Progenitor cell of endocrine pancreas (in vitro differentiated cells): ENCODE measurements at places on chromosomes 16 and 17.

DNA sequence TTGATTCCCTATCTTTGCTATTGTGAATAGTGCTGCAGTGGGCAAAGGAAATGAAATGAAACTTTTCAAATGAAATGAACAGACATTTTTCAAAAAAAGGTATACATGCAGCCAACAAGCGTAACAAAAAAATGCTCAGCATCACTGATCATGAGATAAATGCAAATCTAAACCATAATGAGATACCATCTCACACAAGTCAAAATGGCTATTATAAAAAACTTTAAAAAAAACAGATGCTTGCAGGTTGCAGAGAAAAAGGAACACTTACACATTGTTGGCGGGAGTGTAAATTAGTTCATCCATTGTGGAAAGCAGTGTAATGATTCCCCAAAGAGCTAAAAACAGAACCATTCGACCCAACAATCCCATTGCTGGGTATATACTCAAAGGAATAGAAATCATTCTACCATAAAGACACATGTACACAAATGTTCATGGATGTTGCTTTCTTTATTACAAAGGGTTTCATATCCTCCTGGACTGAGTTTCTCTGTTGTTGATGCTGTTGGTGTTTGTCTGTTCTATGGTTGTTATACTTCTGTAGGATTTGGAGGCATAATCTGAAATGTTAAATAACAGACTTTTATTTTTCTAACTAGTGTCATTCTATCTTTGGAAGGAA lies 99.3 kb upstream of the SOX9 start:
- no peak for DNase-seq

DNA sequence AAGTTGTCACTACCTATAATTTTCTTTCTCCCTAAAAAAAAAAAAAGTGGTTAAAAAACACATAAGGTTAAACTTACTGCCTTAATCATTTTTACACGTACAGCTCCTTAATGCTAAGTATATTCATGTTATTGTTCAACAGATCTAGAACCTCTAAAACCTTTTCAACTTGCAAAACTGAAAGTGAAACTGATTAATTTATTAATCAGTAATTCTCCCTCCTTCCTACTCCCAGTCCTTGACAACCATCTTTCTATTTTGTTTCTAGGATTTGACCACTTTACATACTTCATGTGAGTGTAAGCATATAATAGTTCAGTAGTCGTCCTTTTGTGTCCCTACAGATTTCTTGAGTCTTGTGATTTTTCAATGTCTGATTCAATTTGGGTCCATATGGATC lies 251.4 kb upstream of the KIF2B start:
- no peak for DNase-seq

- DNase-seq, result peak; percentile 45
Measured at GRCh38 chr17:48492401-48493298, 38.2 kb downstream of the HOXB1 start.

- no peak for DNase-seq
Measured at GRCh38 chr17:43845766-43846165, 1.2 kb upstream of the CD300LG start.

DNA sequence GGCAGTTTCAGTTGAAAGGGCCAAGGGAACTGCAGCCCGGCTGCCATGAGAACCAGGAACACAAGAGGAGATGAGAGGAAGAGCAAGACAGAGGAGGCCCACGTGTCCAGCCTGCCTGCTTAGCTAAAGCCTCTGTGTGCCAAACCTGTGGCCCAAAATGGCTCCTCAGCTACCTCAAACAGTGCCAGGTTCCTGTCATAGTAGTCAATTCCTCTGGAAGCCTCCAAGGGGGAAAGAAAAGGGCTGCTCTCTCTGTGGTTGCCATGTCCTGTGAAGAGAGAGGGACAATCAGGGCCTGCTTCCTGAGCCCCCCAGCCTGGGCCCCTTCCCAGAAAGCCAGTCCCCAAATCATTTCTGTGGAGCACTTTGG lies 5.2 kb downstream of the SLC12A4 start:
- no peak for DNase-seq

DNA sequence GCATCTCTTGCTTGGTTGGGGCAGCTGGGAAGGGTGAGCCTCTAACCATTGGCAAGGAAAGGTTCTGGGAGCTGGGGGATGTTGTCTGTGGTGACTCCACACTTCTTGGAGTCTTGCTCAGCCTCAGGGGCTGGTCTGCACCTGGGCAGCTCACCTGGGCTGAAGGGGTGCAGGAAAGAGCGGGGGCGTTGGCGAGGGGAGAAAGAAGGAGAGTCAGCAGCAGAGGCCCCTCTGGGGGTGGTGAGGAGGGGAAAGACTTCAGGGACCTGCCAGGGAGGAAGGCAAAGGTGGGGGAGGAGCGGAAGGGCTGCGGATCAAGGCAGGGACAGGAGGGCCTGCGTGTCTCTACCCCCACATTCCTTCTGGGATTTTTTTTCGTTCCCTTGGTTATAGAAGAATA lies 47.7 kb downstream of the CCDC42 start:
- DNase-seq, result peak; percentile 28

- no peak for DNase-seq
Measured at GRCh38 chr16:70444249-70445063, 5.6 kb upstream of the ST3GAL2 start.

- no peak for DNase-seq
Measured at GRCh38 chr17:41793784-41794539, 7.5 kb upstream of the JUP start.

DNA sequence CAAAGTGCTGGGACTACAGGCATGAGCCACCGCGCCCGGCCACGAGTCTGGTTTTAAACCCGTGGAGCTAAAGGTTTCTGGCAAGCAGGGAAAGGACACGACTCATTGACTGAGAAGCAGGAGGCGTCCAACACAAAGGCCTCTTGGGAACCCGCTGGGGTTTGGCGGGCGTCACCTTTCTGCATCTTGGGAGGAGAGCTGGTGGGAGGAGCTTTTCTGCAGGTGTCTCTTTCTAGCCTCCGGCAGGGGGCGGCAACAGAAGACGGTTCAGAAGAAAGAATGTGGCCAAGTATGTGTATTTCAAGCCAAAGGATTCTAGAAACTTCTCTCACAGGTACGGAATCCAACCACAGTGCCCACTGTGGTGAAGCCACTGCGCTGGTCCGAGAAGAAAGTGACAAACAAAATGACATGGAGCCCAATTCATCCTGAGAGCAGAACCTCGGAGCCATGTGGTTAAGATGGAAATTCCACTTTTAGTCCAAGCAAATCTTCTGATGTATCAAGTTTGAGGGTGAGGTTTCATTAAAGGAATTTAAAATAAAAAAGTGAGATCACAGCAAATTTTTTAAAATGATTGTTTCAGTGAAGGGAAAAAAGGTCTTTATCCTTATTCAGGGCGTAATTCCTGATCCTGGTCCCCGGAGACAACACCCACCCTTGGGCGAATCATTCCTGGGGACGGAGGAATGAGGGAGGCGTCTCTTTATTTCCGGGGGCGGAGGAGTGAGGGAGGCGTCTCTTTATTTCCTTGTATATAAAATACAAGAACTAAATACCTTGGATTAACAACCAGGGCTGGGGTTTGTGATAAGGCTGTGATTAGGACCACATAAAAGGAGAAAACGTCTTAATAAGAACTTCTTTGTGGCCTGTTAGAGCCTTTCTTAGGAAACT lies 97.6 kb downstream of the MRM3 start:
- DNase-seq, result peak; percentile 19

GRCh38 chr17:50514936-50515702 lies 6.9 kb downstream of the MYCBPAP start:
- DNase-seq, result no peak

DNA sequence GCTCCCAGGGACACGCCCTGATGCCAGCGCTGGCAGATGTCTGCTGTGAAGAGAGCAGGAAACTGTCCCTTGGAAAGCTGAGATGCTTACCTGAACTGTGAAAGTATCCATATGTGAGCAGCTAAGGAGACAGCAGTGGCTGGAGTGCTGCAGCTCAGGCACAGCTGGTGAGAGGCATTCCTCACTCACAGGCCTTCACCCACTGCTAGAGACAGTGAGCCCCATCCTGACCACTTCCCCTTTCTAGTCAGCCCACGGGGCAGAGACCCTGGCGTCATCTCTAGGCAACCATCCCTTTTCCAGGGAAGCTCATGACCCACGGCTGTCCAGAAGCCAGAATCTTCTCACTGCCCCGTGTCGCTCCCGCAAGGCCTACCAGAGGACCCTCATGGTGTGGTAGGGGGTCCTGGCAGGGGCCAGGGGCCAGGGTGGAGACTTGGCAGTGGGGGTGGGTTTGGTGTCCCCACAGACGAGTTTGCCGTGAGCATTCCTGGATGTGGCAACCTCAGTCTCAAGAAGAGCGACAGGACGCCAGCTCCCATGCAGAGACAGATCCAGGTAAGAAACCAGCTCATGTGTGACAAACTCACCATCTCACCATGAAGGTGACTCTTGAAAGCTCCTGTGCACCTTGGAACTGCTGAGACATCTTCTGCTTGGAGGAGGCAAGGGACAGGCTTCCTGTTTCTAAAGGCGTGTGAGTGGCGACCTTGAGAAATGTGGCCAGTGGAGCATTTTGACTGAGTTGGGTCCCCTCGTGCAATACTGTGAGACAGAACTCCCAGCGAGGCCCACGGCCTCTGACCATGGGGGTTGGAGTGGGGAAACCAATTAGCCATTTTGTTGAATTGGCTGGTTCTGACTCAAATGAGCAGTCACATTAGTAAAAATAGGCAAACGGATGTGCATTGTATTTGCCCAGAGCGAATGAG lies at the start of gene SCIMP:
TSS of gene SCIMP (minus strand) at position 216 of the 932 bp plus-strand sequence. CDS start at position 111, 105 bp downstream.
- DNase-seq, result no peak

DNA sequence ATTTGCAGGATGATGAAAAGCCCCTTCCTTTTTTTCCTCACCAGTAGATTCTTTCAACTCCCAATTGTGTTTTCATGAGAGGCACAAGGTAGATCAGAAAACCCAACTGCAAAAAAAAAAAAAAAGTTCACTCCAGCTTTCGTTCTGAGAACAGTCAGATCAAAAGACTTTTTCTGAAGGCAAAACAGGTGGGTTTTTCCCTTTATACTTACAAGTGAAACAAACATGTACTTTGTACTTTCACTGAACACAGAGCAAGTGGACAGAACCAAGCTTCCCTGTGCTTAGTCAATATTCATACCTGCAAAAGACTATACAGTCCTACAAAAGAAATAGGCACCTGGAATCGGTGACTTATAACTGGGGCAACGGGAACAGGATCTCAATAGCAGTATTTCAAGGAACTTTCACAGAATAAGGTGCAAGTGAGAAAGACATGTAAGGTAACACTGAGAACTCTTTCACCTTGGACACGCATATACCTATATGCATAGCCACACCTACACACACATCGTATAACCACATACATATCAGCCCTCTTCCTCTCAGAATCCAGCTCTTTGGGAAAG lies 54.1 kb downstream of the TOX3 start:
- DNase-seq, result no peak

DNA sequence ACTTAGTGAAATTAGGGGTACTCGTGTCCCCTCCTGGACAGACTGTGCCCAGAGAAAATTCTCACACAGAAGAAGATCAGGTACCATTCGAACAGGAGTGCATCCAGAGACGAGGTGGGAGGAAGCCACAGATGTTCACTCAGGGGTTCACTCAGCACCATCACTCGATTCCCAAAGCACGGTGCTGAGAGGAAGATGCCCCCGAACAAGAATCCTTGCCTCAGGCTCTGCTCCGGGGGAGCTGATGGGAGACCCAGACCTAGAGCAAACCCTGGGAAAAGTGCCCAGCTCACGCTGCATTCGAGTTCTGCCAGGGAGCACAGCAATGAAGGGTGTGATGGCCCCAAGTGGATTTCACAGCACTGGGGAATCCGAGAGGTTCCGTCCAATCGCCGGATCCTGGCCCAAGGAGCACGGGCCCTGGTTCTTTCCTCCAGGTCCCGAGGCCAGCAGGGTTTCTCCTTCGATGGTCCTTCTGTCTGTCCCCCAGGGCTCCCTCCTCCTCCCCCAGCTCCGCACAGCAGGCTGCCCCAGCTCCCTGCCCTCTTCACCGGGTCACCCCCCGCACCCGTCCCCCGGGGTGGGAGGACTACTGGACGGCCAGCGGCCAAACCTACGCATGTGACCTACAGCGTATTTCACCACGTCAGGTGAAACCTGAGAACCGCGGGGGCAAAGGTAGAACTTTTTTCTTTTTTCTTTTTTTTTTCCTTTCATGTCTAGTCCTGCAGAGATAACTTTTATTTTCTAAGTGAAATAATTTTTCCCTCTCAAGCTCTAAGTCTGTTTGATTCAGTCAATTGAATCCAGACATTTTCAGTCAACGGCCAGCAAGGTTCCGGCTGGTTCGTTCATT lies 10.2 kb upstream of the UBE2I start:
- DNase-seq, result no peak

DNA sequence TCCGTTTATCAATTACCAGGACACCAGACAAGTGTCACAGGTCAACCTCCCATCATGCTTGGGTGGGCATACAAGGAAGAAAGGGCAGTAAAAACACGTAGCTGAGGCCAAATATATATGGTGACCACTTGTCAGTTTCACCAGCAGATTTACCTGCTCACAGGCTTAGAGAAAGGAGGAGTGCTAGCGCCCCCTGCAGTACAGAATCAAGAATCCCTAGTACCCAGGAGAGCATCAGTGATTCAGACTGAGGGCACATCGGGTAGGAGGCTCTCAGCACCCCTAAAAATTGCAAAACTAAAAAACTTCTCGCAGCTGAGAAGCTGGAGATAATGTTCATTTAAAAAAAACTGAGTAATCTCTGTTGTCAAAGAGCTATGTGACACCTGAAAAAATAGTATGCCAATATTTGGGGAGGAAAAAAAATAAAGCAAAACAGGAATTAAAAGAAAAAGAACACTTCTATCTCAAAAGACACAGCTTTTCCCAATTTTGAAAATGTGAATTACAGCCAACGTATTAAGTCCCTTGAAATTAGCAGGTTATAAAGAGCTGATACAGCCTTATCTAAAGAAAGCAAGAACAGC lies 21.2 kb upstream of the MON1B start:
- peak; percentile 42 for DNase-seq

GRCh38 chr17:76879691-76880090 lies 11.5 kb downstream of the MGAT5B start:
- no peak for DNase-seq

DNA sequence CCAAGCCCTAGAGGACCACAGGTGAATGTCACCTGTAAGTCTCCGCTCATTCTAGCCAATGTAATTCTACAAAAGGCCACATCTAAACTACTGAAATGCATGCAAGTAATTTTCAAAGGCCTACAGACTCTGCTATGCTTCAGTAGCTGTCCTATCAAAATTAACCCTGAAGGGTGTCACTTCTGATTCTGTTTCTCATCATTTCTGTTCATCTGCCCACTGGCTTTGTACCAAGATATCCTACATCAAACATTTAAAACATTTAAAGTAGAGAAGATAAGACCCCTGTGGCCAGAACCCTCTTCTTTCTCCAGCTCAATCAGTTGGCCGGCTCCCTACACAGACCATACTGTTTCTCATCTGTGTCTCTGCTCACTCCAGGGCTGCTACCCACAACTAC lies 21.5 kb downstream of the PHF12 start:
- DNase-seq, result no peak

- no peak for DNase-seq
Measured at GRCh38 chr16:57801098-57801808, 1.0 kb downstream of the KIFC3 start.
